Stimulated activated CD8-positive, alpha-beta memory T cell treated with anti-CD3 and anti-CD28 coated beads, Interleukin-7, amount 100 ng/mL, for 4 hours (primary cell): ENCODE measurements at places on chromosomes 6 and 20.

DNA sequence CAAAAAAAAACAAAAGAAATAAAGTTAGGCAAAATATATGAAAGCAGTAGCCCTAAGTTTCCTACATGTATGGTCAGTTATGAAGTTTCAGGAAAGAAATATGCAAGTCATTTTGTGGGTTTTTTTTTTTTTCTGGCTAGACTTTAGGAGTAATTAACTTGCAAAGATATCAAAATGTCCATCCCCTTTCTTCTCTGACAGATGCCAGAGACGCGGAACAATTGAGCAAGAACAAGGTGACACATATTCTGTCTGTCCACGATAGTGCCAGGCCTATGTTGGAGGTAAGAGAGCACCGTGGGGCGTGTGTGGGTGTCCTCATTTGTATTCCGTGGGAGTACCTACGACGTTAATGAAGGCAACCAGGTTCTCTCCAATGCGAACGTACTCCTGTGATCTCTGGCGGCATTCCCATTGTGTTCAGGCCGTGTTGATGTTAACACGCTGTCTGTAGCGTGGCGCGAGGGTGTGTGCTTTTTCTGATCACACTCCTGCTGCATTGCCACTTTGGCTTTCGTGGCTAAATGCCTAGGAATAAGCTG lies 19.5 kb downstream of the DUSP22 start:
- no peak for DNase-seq

- no peak for DNase-seq
These were observed 230.7 kb downstream of the TFAP2C start for GRCh38 chr20:56859801-56860261.

DNA sequence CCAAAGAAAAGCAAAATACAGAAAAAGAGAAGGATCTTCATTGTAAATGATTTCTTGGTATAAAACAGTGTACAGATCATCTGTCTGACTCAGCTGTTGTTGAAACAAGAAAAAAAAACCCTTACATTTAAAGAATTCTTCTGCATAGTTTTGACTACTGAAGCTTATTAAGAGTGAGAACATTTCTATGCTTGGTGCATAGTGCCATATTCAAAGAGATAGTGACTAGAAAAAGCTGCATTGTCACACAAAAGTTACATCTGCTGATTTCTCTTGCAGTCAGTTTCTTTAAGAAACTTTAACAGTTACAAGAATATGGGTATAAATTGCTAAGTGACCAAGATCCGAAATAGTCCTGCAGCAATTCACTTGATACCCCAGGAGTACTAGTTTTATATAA lies at the start of gene DEFB112:
TSS of gene DEFB112 (minus strand) at position 101 of the 400 bp plus-strand sequence. CDS start at position 41, 60 bp downstream.
- no peak for DNase-seq

DNA sequence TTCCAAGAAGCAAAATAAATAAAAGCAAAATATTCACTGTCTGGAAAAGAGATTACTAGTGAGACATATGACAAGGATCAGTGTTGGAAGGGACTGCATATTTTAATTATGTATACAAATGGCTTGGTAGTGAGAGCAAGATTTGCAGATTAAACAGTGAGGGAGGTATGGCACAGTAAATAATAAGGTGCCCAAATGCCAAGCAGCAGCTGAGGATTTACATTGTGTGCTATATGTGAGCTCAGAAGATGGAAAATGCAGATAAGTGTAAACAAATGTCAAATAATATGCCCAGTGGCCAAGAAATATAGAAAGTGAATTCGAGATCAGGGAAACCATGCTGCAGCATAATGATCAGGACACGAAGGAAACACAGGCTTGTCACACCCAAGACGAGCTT lies 173.8 kb upstream of the NRSN1 start:
- no peak for DNase-seq

DNA sequence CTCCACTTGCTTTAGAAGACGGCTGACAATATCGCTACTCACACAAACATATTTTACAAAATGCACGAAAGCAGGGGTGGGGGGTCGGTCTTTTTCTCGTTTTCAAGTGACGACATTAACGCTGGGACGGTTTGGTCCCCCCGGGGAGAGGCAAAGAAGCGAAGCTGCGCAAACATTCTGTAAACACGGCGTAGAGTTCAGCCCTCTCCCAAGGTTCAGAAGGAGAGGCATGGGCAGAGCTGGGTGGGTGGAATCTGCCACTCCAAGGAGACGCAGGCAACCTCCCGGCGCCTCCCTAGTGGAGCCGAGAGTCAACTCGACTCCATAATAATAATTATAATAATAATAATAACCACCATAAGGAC lies 2.4 kb downstream of the NKX2-2 start:
- no peak for DNase-seq

- no peak for DNase-seq
These were observed 81.7 kb upstream of the NNAT start for GRCh38 chr20:37439223-37439933.

GRCh38 chr6:151387175-151387970 lies 4.0 kb downstream of the ZBTB2 start:
- DNase-seq = no peak
